ENCODE measurements at places on chromosomes 6 and 20. TPM values are rescaled to one million over a fixed set of nuclear protein-coding genes. Genes with fewer than 3 reads are reported as not detected.

DNA sequence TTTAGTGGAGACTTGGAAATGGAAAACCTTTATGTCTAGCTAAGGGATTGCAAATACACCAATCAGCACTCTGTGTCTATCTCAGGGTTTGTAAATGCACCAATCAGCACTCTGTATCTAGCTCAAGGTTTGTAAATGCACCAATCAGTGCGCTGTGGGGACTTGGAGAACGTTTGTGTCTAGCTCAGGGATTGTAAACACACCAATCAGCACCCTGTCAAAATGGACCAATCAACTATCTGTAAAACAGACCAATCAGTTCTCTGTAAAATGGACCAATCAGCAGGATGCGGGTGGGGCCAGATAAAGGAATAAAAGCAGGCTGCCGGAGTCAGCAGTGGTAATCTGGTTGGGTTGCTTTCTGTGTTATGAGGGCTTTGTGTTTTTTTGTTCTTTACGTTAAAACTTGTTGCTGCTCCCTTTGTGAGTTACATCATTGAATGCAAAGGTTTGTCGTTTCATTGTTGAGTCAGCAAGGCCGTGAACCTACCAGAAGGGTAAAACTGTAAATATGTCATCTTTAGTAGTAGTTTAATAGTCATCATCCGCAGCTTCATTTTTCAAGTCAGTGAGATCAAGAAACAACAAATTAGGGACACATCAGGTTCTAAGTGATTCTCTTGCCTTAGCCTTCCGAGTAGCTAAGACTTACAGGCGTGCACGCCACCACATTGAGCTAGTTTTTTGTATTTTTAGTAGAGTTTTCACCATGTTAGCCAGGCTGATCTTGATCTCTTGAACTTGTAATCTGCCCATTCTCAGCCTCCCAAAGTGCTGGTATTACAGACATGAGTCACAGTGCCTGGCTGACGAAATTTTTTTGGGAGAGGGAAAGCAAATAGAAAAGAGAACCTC lies 22.7 kb upstream of the NUP153 start:
- no peak for DNase-seq

DNA sequence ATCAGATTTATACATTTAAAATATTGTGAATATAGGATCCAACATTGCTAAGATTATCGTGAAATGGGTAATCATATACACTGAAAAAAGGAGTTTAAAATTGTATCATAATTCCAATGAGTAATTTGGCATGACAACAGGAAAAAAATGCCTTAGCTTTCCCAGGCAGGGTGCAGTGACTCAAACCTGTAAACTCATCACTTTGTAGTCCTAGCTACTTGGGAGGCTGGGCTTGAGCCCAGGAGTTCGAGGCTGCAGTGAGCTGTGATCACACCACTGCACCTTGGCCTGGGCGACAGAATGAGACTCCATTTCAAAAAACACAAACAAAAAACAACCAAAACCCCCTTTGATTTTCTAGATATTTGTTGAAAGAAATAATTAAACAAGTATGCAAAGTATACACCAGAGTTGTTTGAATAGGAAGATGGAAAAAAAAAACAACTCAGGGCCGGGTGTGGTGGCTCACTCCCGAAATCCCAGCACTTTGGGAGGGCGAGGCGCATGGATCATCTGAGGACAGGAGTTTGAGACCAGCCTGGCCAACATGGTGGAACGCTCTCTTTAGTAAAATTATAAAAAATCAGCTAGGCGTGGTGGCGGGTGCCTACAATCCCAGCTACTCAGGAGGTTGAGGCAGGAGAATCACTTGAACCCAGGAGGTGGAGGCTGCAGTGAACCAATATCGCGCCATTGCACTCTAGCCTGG lies 98.7 kb downstream of the TRERF1 start:
- no peak for DNase-seq

- peak; percentile 72 for DNase-seq
These were observed 64.9 kb downstream of the DLL1 start for GRCh38 chr6:170225852-170226417.

DNA sequence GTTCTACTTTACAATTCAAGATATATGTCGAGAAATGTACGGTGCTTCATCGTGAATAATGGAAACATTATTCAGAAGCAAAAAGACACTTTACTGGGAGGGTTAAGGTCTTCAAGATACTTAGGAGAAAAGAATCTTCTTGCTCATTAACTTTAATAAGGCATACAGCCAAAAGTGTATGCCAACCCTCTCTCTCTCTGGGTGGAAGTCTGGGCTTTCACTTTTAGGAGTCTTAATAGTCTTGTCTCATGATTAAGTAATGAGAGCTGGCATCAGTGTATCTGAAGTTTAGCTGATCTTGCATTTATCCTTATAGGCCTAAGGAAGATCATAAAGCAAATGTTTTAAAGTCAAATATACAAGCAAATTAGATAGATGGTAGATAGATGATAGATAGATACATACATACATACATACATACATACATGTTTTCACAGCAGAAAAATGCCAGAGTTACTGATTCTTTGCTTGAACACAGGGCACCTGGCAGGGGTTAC lies 21.5 kb downstream of the OLIG3 start:
- no peak for DNase-seq

DNA sequence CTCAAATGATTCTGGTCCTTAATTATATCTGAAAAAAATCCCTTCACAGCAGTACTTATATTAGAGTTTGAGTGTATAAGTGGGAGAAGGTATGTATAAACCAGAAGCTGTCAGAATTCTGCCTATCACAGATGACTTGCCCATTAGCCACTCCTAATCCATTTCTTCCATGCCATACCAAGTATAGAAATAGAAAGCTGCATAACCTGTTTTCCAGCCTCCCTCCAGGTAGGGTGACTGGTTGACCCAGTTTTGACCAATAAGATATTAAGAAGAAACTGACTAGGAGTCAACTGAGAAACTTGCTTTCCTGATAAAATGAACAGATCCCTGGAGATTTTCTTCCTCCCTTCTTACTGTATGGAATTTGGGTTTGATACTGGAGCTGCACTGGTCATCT lies 112.2 kb upstream of the GRIK2 start:
- no peak for DNase-seq

DNA sequence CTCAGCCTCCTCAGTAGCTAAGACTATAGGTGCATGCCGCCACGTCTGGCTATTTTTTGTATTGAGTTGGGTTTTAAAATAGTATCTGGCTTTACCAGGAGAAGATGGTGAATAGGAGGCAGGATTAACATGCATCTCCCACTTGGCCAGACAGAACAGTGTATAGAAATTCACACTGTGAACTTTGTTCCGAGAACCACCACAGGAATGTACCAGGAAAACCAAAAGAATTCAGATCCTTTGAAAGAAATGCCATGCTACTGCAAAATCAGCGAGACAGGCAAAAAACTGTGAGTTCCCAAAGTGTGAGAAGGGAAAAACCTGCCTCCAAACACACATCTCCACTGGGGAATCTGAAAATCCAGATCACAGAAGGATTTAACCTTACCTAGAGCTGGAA lies 327.6 kb downstream of the NKAIN2 start:
- no peak for DNase-seq

- no peak for DNase-seq
These were observed 44.7 kb downstream of the EYA2 start for GRCh38 chr20:46939031-46939965.

GRCh38 chr6:99614430-99615186 lies 8.0 kb downstream of the PRDM13 start:
- no peak for DNase-seq

- no peak for DNase-seq
These were observed 26.5 kb downstream of the PPP1R3G start for GRCh38 chr6:5111626-5112025.

DNA sequence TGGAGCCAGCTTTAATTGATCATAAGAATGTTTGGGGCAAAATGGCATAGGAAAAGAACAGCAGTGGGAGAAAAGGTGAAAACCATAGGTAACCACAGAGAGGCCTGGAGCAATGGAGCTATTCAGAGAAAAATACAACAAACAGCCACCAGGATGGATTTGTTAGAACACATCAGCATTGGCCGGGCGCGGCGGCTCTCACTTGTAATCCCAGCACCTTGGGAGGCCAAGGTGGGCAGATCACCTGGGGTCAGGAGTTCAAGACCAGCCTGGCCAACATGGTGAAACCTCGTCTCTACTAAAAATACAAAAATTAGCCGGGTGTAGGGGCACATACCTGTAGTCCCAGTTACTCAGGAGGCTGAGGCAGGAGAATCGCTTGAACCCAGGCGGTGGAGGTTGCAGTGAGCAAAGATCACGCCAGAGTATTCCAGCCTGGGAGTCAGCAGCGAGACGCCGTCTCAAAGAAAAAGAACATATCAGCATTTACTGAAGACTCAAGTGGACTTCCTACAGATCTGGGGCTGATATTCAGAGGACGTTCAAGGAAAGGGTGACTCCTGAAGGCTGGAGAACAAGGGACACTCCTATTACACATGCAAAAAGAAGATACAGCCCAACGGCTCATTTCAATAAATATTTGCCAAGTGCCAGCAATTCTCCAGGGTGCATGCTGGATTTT lies 20.2 kb downstream of the SNHG17 start:
- no peak for DNase-seq

- no peak for DNase-seq
These were observed 49.4 kb downstream of the PDSS2 start for GRCh38 chr6:107409942-107410341.

DNA sequence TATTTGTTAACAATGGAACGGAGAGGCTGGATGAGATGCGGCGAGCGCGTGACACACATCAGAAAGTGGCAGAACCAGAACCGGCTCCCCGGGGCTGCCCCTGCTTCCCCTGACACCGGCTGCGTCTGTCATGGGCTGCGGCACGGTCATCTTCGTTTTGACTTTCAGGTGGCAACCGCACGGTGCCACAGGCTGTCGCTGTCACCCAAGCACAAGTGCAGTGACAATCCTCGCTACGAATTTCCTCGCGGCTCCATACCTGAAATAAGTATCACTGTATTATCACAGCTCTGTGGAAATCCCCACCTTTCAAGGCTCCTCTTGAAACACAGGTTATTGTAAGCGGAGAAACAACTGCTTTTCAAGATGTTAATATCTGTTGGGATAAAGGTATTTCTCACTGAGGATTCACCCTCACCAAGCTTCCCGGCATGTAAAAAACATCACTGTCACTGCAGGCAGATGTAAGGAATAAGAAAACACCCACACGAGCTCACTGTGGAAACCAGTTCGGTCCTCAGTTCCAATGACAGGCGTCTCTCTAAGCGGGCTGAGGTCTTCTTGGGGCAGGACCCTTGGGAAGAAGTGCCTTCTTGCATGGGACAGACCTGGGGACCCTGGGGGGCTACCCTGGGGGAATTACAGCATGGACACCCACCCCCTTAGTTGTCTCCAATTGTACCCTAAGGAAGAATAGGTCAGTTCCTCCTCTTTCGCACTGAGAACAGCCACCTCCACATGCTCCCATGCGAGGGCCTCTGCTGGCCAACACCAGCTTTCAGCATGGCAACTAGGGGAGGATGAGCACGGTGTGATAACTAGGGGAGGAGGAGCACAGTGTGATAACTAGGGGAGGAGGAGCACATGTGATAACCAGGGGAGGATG lies 86.3 kb downstream of the DACT2 start:
- no peak for DNase-seq

DNA sequence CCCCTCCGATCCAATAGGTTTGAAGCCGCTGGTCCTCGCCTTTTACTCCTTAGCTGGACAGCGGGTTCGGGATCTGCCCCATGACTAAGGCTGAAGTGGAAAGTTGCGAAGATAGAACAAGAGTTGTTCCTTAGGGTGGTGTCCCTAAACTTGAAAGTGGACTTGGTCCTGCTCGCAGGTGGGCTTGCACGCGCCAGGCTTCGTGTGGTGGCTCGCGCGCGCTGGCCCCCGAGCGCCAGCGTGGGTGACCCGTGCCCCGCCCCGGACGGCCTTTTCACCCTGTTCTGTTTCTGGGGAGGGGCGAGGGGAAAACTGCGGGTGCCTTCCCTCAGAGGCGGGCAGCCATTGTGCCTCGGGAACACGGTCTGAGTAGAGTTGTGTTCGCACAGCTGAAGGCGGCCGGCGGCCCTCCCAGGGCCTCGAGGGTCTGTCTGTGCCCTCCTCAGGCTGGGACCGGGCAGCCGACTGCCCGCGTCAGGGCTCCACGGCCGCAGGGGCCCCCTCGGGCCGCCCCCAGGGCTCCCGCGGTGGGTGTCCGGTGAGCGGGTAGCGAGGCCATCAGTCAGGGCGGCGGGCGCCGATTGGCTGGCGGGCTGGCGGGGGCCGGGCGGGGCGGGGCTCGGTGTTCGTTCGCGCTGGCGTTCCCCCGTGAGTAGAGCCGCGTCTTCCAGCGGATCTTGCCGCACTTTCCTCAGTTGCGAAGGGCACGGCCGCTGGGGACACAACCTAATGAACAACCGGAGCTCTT lies 33.0 kb downstream of the RREB1 start:
- peak; percentile 87 for DNase-seq

GRCh38 chr20:17029698-17030097 lies 197.1 kb upstream of the PCSK2 start:
- no peak for DNase-seq

DNA sequence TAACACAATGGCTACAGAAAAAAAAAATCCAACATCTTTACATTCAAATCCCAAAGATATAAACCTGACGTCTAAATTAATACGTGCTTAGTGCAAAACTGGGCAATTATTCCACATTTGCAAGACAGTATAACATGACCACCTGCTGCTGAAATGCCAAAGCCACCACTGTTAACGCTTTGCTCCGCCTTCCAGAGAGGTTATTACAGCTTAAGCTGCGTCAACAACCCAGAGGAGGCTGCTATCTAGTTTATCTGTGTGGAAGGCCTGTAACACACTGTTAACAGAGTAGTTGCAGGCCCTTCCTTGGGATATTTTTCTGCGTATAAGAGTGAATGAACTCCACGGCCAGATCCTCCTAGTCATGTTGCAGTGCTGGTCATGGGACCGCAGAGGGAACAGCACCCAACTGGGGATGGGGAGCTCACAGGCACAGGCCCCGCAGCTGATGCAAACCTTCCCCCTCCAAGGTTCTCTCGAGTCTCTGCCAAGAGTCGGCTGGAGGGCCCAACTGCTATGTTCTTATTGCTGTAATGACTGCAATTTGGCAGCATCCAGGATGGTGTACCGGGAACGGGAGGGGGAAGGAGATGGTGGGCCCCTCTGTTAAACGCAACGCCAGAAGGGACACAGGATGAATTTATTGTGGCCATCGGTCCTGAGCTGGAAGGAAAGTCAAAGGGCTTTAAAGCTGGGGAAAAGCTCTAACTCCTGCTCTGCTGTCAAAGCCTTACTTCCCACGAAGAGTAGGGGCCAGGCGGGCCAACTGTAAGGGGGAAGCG lies 993 bp upstream of the NCOA7 start:
- DNase-seq, result peak; percentile 64

IRF4 gene
- total RNA-seq, result 12.1 TPM

TFAP2D gene
- not detected for total RNA-seq

PPP1R14C gene
- 0.52 TPM for total RNA-seq

IP6K3 gene
- total RNA-seq, result 2.6 TPM

FAM210B gene
- 50.3 TPM for total RNA-seq

EPHA7 gene
- total RNA-seq, result 4.6 TPM

NRSN1 gene
- total RNA-seq, result not detected

PARD6B gene
- 27.0 TPM for total RNA-seq

LRRC73 gene
- 0.57 TPM for total RNA-seq

TRIM10 gene
- total RNA-seq, result not detected

ARHGAP40 gene
- 17.9 TPM for total RNA-seq
